ENCODE measurements at places on chromosomes 1 and 21.

GRCh38 chr1:227298512-227299240 is 19.6 kb downstream of the CDC42BPA start:
- no peak for DNase-seq

DNA sequence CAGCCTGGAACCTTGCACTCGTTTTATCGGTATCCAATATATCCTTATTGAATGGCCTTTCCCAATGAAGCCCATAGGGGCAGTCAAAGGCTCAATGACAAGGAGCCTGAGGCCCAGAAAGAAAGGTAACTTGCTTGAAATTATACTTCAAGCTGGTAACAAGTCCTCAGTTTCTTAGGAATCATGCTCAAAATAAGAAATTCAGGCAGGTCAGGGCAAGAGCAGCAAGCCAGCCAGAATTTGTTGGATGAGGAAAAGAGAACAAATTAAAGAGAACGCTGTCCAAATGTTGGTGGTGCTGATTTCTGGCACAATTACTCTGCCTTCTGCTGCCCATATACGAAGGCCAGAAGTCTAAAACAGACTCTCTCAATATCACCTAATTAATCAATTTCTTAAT is 77.6 kb downstream of the DDX20 start:
- no peak for DNase-seq

GRCh38 chr1:51535006-51535592 is 16.0 kb upstream of the EPS15 start:
- DNase-seq: no peak

- DNase-seq: no peak
Observed at GRCh38 chr1:68143633-68144032, 88.7 kb downstream of the WLS start.

DNA sequence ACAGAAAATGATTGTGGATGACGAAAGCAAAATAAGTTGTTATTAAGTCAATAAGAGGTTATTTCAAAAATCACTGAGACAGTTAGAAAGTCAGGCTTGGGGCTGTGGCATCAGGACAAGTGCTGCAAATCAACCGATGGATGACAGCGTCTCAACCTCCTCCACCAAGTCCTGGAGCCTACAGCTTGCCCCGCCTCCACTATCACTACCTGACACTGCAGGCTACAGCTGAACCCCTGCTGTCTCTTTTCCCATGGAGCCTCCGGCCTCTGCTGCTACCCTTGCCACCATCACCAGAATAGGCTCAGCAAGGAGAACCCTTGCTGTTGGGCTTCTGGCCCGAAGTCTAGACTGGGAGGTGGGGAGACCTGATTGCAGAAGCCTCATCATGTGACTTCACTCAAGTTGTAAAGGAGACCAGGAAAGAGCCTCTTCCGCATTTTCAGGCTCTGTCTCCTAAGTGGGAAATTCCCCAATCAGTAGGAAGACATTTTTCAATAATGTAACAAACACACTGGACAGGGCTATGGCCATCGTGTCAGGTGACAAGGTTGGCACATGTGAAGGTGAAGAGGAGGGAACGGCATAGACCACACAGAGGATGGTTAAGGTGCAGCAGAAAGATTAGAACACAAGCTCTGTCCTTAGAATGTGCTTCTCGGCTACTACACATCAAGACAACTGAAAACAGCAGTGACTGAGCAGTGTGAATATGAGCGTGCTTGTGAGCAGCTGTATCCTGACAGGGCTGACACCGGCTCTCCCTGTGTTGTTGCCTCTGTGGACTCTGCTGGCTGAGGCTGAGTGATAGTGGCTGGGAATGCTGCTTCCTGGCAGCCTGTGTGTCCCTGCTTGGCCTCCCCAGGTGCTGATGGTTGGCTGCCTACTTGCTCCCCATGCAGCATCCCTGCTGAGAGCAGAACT is 660.7 kb downstream of the PTPRU start:
- no peak for DNase-seq

GRCh38 chr1:244852694-244853093 is 11.6 kb downstream of the HNRNPU start:
- no peak for DNase-seq

- no peak for DNase-seq
Observed at GRCh38 chr1:17012775-17013490, 1.2 kb upstream of the ATP13A2 start.

- no peak for DNase-seq
Observed at GRCh38 chr1:210828996-210829596, 304.9 kb downstream of the KCNH1 start.

DNA sequence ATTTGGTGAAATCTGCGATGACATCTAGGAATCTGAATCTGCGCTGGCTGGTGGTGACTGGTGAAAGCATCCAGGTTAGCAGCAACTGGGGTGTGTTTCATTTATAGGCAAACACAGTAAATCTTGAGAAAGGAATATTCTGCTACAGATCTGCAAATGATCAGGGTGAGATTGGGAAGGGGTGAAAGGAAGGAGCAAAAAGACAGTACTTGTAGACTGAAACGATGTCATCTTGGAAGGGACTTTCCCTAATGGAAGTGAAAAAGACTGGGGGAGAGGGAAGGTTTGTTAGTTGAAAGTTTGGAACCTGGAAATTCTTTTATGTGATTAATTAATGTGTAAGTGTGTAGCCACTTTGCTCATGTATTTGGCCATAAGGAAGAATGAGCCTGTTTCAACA is 228.3 kb downstream of the FMN2 start:
- DNase-seq: no peak

- no peak for DNase-seq
Observed at GRCh38 chr1:228000416-228000815, 6.4 kb upstream of the WNT3A start.

DNA sequence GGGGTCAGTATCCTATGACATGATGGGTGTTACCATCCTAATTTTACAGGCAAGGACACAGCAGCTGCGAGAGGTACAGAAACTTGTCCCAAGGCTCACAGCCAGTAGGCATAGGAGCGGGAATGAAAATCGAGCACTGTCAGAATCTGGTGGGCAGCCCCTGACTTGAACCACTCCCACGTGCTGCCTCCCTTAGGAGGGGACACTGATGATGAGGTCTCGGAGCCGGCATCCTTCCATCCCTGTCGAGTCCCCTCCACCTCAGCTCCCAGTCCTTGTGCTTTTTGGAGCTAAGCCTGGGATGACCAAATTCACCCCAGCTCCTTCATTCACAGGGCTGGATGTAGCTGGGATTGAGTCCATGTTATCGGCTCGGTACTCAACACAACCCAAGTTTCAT is 49.0 kb downstream of the B3GALT5 start:
- no peak for DNase-seq

GRCh38 chr1:160006312-160006940 is 25.4 kb downstream of the PIGM start:
- DNase-seq: peak; percentile 43

- no peak for DNase-seq
Observed at GRCh38 chr1:113811156-113811887, 954 bp downstream of the RSBN1 start.

DNA sequence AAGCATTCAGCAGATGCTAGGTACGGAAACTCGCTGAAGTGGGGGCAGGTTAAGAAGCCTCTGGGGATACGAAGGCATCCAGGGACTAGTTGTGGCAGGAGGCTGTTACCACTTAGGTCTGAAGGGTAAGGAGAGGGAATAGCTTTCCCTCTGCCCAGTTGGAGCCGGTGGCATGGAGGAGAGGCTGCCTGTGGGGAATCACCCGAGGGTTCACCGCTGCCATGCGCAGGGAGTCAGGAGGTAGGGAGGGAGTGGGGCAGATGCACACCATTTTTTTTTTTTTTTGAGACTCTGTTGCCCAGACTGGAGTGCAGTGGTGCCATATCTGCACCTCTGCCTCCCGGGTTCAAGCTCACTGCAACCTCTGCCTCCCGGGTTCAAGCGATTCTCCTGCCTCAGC is 6.1 kb downstream of the PCSK9 start:
- DNase-seq: no peak

DNA sequence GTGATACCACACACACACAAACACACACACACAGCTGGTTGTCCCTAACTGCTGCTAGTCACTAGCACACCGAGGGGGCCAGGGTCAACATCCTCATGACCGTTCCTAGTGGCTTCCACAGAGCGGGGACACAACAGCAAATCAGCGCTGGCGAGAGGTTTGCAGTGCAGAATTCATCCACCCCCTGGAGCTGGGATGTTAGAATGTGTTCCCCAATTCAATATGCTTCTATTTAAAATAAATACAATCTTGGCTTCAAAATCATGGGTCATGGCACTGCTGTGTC is 16.2 kb upstream of the C2CD2 start:
- no peak for DNase-seq

DNA sequence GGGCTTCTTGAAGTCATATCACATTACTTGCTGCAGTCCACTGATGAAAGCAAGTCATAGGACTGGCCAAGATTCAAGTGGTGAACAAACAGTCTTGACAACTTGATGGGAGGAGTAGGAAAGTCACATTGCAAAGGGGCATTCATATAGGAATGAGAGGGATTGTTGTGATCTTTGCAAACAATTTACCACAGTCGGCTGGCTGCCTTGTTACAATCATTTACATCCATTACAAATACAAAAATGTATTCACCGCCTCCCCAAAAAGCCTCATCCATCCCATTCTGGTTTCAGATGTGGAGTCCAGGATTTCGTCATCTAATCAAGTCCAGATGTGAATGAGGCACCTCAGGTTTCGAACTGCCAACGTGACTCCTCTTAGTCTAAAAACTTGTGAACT is 26.8 kb downstream of the GORAB start:
- no peak for DNase-seq

DNA sequence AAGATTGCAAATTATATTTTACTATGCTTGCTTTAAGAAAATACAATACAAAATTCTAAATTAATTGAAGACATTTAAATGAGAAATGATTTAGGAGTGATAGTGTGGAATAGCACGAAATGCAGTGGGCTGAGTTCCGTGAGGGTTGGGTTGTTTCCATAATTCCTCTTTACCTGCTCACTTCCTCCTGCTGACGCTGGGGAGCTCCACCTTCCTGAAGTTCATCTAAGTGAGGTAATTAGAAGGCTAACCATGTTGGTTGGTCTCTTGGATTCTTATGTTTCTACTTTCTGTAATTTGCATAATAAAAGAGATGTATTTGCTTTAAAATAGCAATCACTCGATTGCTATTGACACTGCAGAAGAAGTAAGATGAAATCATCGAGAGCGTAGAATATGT is 4.7 kb downstream of the OR14I1 start:
- no peak for DNase-seq

- no peak for DNase-seq
Observed at GRCh38 chr21:21213297-21213696, 215.1 kb downstream of the NCAM2 start.

DNA sequence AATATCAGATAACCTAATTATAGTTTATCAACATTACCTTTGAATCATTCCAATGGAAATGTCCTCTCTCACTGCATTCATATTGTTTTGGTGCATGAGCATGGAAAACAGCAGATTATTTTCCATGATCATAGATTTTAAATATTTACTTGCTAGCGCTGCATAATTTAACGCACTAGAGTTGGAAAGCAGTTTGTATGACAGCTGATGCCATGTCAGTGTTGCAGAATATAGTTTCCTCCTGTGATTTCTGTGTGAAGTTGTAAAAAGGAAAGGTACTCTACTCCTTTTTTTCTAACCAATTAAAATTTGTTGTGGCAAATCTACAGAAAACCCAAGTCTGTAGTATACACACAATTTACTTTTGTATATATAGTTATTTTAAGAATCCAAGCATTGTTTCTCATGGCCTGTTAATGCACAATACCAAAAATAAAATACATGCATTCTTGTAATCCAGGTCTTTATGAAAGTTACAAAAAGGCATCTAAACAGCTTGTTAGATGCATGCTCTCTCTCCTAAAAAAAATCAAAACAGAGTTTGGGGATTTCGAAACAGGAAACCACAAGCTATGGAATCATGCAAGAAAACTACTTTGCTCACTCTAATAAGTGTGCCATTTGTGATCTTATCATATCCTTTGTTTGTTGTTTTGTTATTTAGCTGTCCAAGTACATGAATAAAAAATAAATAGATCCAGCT is 1.9 kb upstream of the ATG4C start:
- no peak for DNase-seq

- DNase-seq: no peak
Observed at GRCh38 chr1:162889989-162890388, 29.0 kb upstream of the CCDC190 start.

DNA sequence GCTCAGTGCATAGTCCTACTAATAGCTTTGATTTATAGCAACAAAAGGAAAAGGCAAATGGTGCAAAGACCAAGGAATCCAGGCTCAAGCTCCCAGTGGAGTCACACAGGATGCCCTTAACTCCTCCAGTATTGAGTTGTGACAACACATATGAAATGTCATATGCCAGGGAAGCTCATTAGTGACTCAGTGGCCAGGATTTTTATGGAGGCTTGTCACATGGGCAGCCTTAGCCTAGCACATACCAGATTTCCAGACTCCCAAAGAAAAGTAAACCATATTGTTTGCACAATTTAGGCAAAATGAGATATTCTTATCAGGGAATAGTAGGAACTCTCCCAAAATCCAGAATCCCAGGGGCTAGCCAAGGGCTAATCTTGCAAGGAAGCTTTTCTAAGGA is 129.2 kb downstream of the MAGI3 start:
- no peak for DNase-seq

DNA sequence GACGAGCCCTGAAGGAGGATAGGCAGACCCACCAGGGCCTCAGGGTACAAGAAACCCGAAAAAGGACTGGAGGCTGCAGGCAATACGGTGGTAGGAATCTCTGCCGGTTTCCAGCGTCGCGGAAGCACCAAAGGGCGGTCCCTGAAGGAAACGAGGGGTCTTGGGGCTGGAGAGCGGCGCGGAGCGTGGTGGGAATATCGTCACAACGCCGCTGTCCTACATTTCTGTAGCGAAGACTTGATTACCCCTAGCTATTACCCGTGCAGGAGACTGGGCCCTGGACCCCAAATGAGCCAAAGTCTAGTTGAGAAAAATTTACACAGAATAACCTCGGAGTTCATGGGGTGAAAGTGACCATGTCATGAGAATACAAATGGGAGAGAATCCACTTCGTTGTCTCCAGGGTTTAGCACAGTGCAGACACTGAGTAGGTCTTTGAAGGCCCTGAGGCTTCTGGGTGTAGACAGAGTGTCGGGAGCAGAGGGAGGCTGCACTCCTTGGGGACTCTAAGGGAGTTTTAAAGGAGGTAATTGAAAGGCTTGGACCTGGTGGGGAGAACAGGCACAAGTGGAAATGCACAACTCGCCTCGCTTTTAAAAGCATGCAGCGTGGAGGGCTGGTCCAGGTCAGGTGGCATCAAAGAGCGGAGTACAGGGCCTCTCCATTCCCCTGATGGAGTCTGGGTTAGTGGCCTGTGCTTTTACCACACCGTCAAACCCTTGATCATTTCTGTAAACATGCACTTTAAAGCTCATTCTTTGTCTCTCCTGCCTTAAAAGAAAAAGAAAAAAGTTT is 1.5 kb downstream of the ATP1A1 start:
- DNase-seq: no peak
